ENCODE measurements at places on chromosomes 11 and 22.

GRCh38 chr11:2108675-2109491 is 30.3 kb downstream of the IGF2 start:
- no peak for DNase-seq

DNA sequence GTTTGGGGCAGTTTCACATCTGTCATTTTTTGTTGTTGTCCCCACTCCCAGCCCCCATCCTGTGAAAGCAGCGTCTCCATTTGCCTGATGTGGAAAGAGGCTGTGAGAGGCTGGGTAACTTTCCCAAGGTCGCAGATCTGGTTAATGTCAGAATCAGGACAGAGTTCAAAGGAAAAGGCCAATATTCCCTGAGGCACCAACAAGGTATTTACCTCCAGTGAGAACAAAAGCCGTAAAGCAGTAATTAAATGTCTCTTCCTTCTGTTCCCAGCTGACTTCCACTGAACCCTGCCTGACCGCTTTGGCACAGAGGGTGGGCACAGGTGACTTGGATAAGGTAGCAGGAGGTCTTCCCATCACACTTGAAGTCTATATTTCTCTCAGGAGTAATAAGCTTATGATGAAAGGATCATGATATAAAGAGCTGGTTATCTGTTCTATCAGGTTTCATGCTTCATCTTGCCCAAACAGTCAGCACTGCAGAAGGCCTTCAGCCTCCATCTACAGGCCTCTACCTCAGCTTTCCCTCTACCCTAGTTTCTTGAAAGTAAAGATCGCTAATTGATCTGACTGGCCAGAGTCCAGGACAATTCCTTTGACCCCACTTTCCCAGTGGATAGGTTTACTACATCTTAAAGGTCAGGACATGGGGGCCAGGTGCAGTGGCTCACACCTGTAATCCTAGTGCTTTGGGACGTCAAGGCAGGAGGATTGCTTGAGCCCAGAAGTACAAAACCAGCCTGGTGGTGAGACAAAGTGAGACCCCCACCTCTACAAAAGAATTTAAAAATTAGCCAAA is 9.4 kb downstream of the C11orf91 start:
- DNase-seq: no peak

DNA sequence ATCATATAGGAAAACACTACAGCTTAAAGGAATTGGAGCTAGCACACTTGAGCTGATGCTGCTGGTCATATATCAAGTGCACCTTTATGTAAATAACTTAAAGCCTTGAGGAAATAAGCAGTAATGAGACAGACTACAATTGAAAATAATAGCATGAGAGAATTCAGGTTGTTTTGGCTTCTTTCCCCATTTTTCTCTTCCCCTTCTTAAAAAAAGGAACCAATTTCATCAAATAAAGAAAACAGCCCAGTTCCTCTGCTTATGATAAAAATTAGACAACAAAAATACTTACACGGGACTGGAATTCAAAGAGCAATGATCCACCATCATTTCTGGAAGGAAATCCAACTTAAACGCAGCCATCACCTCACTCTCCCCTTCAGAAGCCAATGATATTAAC is 50.2 kb upstream of the RAPSN start:
- DNase-seq: no peak

DNA sequence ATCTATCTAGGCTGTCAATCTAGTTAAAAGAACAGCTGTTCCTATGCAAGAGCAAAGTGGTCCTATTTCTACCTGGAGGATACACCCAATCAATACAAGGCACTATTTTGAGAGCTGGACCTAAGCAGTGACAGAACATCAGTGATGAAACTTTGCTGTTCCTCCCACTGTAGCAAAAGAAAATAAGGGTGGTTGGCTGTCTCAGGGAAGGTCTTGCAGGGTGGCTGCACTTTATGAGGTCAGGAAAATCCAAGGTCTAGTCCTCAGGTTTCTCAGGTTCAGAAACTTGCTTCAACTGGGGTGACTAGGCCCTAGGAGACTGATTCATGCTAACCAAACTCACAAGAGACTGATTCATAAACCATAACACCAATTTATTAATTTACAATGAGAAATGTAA is 11.6 kb downstream of the CPSF7 start:
- peak; percentile 33 for DNase-seq

DNA sequence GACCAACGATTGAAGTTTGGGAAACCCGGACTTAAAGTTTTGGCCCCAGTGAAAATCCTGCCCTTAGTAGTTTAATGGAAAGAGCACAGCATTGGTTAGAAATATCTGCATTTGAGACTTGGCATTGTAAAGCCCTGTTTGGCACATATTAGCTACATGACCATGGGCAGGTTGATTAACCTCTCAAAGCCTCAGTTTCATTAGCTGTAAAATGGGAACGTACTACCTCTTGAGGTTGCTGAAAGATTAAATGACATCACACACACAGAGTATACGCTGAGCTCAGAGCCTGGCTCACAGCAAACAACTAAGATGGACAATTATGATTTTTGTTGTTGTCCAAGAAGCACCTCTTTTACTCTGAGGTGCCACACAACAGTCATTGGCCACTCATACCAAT is 153.0 kb upstream of the TIMP3 start:
- DNase-seq: no peak

GRCh38 chr11:34423300-34423699 is 15.4 kb upstream of the CAT start:
- no peak for DNase-seq

DNA sequence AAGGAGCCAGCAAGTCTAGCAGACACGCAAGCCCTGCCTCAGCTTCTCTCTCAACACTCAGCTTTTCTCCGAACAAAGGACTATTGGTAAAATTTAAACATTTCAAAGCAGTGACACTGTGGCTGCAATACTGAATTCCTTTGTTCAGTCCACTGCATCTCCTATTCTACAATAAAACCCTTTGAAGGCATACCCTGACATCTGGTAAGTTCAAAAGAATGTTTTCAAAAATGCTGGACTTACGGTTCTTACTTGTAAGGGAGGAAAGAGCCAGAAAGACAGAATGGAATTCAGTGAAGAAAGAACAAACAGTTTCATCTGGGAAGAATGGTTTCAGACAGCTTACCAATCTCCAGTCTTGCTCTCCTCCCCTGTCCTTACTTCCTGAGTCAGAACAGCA is 12.7 kb upstream of the OR8K1 start:
- no peak for DNase-seq

DNA sequence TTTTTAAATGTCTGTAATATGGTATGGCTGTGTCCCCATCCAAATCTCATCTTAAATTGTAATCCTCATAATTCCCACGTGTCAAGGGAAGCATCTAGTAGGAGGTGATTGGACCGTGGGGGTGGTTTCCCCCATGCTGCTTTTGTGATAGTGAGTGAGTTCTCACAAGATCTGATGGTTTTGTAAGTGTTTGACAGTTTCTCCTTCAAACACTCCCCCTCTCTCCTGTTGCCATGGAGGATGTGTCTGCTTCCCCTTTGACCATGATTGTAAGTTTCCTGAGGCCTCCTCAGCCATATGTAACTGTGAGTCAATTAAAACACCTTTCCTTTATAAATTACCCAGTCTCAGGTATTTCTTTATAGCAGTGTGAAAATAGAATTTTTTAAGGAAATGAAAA is 31.1 kb upstream of the CD44 start:
- no peak for DNase-seq

DNA sequence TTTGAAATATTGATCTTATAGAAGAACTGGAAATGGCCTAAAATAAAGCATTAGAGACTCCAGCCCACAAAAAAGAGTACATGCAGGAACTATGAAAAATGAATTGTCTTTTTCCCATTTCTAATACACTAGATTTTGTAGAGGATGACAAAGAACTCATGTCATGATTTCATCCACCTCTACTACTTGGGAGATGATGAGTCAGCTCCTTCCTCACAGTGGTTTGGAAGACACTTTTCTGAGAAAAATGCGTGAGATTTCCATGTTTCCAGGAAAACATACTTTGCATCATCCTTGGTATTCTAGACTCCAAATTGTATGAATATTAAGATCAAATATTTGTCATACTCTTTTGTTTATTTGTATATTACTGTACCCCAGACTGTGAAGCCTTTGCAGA is 500.5 kb downstream of the FAM181B start:
- no peak for DNase-seq

- peak; percentile 64 for DNase-seq
Observed at GRCh38 chr11:92979176-92979575, 9.7 kb downstream of the MTNR1B start.

GRCh38 chr11:122706291-122707088 is 51.0 kb downstream of the UBASH3B start:
- peak; percentile 74 for DNase-seq

DNA sequence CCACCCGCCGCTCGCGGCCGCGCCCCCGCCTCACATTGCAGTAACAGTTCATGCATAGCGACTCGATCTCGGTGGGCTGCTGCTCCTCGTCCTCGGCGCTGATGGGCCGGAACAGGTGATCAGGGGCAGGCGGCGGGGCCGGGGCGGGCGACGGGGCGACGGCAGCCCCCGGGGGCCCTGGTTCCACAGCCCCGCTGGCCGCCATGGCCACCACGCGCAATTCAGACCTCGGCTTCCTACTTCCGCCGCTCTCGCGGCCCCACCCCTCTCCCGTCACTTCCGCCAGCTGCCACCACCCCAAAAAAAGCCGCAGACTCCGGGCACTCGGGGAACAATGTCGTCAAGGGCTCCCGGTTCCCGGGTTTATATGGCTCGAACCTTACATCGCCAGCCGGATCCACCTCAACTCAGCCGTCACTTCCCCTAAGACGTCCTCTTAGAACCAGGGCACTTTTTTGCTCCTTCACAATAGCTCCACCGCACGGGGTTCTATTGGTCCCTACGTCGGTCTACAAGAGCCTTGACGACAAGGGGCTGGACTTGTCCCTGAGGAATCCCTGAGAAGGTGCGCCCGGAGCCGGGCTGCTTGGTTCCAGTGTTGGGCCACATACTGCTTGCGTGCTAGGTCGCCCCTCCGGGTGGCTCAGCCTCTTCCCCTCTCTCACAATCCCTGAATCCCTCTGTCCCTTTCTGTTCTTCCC is at the start of gene ZPR1:
Gene ZPR1, minus strand, starts transcription at position 238 of the 701 bp plus-strand sequence. Its CDS starts 33 bp downstream, at position 205.
- peak; percentile 66 for DNase-seq

- no peak for DNase-seq
Observed at GRCh38 chr11:2571598-2572281, 126.9 kb downstream of the KCNQ1 start.

DNA sequence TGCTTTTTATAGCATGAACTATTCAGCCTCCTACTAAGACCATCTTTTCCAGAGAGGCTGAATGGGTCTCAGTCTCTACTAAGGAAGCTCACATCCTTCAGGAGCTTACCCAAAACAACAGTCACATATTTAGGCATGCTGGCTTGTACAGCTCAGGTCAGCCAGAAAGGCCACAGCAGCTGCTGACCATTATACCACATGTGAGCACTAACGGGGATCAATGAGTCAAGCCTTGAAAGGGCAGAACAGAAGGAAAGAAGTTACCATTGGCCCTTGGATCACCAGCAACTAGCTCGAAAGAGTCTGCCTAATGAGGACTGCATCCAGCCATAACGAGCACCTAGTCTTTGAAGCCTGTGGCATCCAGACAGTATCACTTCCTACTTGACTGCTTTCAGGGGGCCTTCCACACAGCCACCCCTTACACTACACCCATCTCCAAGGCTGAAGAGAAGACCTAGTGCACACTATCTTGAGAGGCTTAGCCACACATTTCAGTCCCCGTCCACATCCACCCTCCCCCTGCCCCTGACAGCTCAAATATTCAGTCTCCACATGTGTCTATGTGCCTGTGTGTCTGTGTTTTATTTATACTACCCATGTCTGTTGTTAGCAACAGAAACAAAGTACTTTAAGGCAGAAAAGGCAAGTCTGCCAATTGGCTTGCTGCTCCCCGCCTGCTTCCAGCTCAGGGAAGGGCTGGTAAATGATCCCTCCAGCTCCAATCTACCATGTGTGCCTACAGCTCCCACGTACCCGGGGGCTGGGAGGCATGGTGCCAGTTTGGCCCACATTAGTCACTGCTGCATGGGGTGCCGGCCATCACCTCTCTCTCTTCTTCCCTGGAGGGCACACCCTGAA is 95.5 kb downstream of the RPL27A start:
- DNase-seq: peak; percentile 91

- DNase-seq: no peak
Observed at GRCh38 chr11:83220260-83220659, 26.7 kb downstream of the ANKRD42 start.

DNA sequence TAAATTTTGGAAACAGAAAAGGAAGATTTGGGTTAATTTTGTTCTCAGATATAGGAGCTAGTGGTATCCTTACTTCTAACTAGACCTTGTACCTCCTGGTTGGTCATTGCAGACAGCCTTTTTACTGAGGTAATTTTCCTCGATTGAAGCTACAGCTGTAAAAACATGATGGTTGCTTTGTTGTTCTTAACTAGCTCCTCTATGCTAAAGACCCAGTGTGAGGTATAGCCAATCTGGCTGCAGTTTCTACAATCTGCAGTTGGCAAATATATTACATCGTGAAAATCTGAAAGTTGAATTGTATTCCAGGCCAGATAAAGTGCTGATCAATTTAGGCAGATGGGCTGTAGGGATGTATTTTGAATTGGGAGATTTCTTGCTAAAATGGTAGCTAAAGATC is 116.5 kb downstream of the AASDHPPT start:
- DNase-seq: no peak

- peak; percentile 43 for DNase-seq
Observed at GRCh38 chr11:10930224-10930971, 72.5 kb upstream of the ZBED5 start.

- no peak for DNase-seq
Observed at GRCh38 chr11:793556-793955, 3.7 kb upstream of the CEND1 start.

DNA sequence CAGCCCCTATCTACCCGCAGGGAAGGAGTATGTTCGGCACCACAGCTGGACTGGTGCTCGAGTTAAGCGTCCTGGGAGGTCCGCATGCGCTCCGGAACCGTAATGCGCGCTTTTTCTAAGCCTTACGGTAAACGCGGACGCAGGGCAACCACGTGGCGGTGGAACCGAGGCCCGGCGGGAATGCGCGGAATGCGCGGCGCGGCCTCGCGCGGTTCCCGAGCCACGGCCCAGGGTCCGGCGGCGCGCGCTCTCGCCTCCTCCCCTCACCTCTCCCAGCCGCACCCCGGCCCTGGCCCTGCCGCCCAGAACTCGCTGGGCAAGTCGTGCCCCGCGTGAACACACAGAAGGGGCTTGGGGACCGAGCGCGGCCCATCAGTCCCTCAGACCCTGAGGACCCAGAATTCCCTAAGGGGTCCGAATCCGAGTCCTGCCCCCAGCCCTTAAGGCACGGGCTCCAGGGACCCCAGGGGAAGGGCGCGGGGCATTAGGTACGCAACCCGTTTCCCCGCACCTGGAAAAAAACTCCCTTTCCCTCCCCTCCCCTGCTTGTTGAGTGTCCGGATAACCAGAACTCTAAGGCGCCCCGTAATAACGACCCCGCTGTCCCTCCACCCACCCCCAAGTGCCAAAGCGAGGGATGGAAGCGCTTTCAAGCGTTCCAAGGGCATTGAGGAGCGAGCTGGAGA is 4.3 kb upstream of the CCND1 start:
- peak; percentile 82 for DNase-seq

Measured in LHCN-M2 (cell line).